ENCODE measurements at places on chromosomes 5 and 9.

DNA sequence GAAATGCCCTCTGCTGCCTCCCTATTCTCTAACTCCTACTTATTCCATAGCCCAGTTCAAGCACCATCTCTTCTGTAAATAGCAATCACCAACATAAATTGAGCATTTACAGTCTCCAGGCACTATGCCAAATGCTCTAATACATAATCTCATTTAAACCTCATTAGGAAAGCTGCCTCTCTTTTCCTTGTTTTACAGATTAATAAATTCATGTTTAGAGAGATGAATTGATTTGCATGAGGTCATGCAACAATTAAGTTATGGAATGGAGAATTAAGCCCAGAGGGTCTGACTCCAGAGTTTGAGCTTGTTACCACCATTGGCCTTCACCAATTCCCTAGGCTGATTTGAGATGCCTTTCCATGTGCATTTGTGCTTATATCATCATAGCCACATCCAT is 23.4 kb upstream of the RFX3 start:
- DNase-seq, result no peak

DNA sequence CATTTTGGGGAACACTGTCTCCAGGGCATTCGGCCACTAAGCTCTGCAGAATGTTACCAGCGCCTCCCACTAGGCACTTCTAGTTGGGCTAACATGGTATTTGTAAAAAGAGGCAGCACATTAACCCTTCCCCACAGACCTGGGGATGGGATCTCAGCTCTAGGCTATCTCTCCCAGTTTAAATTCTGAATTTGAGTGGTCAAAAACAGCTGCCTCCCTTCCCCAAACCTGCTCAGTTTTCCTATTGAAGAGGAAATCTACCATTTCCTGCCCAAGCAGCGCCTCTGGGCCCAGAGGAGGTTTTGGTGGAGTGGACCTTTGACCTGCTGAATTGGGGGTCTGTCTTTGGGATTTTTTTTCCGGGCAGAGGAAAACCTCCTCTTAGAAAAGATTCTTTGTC is 53.2 kb downstream of the ENC1 start:
- no peak for DNase-seq

DNA sequence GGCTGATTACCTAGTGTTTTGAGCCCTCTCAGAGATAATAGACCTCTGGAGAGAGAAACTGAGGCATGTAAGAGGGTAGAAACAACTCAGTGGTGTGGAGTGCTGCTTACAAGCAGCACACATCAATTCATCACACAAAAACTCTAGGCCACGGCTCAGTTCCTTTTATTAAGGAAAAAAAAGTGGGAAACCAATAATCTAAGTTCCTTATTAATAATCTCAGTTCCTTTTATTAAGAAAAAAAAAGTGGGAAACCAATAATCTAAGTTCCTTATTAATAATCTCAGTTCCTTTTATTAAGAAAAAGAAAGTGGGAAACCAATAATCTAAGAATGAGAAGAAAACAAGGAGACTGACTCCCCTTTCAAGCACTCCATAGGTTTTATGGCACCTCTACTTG is 28.0 kb downstream of the TXNDC8 start:
- no peak for DNase-seq

GRCh38 chr5:21919414-21920022 is 933.6 kb downstream of the CDH12 start:
- peak; percentile 25 for DNase-seq

- no peak for DNase-seq
Observed at GRCh38 chr5:116747881-116748280, 173.3 kb upstream of the SEMA6A start.

DNA sequence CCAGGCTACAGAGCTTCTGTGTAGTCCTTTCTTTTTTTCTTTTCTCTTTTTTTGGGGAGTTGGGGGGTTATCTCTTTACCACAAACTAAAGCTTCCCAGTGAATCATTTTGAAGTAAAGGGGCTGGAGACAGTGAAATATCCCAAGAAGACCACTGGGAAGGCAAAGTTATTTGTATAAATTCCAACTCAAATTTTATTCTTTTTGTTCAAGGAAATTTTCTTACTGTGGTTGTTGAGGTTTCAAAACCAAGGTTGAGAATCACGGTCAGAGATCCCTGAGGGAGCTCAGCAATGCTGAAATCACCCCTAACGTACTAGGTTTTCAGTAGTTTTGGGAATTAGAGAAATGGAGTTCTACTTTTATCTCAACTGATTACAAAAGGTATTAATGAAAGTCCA is 175.7 kb downstream of the ARHGEF28 start:
- DNase-seq, result no peak

DNA sequence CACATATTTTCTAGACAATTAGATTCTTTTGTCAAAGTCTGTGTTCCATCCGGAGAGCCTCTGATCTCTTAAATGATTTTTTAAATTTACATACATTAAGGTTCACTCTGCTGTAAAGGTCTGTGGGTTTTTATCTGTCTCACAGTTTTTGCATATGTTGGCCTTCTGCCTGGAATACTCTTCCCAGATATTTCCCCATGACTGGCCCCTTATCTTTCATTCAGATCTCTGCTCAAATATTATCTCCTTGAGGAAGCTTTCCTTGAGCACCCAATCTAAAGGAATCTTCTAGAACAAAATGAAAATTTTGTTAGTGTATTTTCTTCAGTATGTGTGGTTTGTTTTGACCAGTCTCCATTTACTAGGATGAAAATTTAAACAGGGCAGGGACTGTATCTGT is 26.3 kb downstream of the FAF2 start:
- DNase-seq, result no peak

GRCh38 chr5:144169904-144170275 is 569 bp downstream of the YIPF5 start:
- DNase-seq, result no peak

- no peak for DNase-seq
Observed at GRCh38 chr5:99116526-99116925, 187.7 kb upstream of the CHD1 start.

- peak; percentile 89 for DNase-seq
Observed at GRCh38 chr9:14314424-14314928, 535 bp upstream of the NFIB start.

DNA sequence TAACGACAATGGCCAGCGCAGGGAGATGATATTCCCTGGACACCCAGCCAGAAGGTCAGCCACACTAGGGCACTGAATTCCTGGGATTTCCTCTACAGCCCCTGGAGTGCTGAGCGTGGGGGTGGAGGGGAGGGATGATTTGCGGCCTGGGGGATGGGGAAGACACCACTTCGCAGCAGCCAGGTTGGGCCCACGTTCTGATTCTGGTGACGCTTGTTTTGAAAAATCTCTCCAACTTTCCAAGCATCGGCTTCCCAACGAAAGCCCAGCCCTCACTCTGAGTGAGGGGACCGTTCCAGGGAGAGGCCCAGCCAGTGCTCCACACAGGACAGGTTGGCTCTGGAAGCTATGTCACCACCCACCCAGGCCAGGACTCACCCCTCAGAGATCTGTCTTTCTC is 5.4 kb downstream of the GFPT2 start:
- no peak for DNase-seq

- no peak for DNase-seq
Observed at GRCh38 chr9:37936965-37937364, 33.0 kb upstream of the SLC25A51 start.

DNA sequence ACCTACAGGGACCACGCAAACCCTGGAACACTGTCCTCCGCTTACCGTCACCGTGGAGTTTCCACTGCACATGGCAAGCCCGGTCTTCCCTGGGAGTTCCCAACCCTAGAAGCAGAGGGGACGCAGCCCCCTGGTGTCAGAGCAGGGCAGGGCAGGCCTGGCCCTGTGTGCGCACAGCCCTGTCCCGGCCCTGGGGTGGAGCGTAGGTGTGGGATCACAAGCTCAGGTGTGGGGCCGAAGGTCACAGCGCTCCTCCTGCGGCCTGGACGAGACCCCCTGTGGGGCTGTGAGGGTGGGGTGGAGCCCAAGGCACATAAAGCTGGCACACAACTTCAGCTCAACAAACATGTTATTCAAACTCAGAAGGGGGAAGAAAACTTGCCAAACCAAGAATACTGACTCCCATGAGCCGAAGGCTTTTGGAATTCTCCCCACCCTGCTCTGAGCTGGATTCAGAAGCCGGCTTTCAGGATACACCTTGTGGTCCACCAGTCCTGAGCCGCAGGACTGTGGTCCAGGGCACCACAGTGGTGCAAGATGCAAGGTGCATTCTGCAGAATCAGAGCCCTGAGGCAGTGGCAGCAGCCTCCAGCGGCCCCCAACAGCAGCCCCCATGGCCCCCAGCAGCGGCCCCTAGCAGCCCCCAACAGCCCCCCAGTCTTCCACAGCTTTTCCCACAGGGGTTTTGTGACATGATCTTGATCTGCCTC is 11.8 kb upstream of the EXOC3 start:
- DNase-seq, result peak; percentile 18

GRCh38 chr5:89471541-89471940 is 588.6 kb upstream of the MEF2C start:
- DNase-seq, result no peak

GRCh38 chr9:37031902-37032301 is 2.2 kb downstream of the PAX5 start:
- DNase-seq, result no peak

DNA sequence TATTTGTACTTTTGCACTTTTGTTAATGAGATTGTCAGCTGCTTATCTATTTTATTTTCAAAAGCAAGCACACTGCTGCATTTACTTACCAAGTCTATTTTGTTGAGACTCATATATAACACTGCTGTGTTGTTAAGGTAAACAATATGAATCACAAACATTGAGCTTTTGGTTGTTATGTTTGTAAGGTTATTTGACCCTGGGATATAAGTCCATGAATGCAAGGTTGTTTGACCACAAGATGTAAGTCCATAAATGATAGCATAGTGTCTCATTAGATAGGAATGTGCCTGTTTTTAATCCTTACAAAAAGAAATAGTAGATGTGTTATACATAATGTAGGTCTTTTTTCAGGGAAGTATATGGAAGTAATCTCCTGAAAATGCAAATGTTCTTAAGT is 845.9 kb downstream of the CDH9 start:
- no peak for DNase-seq

- DNase-seq, result no peak
Observed at GRCh38 chr9:109181284-109181683, 14.2 kb upstream of the FRRS1L start.

GRCh38 chr5:3828761-3829160 is 233.1 kb downstream of the IRX1 start:
- no peak for DNase-seq

DNA sequence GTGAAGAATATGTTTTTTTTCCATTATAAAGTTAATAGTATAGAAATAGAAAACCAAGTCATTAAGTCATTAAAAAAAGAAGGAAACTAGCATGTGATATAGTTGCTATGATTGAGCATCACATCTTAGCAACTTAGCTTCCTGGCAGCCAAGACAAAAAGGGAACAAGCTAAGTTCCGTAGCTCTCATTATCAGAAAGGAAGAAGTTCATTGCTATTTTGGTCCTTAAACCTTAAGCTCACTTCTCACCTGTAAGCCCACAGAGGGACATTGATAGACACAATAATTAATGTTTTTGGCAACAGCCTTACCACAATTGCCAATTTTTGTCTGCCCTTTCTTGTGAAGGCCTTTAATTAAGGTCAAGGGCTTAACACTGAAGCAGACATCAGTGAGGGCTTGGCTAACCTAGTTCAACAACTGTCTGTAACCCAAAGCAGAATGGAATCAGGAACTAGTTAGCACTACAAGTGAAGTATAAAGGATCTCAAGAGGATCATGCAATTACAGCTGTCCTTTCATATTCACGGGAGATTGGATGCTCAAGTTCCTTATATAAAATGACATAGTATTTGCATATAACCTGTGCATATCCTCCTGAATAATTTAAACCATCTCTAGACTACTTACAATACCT is 24.0 kb upstream of the KLF4 start:
- DNase-seq, result no peak

DNA sequence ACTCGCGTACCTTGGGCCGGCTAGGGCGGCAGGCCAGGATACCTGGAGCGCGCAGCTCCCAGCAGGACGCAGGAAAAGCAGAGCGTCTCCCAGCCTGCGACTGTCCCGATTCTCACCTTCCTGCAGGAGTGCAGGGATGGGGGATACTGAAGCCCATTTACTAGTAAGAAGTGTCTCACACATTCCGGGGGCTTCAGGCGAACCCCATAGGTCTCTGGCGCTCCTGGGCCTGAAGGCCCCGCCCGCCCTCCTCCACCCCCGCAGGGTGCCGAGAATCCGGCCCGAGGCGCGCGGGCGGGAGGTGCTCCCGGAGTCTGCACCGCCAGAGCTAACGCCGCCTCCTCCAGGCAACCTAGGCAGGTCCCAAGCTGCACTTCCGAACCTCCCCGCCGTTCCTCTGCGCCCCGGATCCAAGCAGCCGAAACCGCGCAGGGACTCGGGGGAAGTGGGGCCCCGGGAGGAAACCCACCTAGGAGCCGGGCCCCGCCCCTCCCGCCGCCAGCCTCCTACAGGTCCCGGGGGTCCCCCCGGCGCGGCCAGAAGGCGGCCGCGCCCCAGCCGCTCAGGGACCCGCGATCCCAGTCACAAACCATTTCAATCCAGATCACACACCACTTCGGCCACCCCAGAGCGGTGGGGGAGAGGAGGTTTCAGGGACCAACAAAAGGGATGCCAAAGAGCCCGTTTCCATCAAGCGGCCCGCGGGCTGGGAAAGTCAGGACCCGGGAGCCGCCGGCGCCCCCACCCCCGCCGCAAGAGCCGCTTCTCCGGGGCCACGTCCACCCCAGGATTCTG is 1.2 kb downstream of the ROR2 start:
- DNase-seq, result peak; percentile 73

DNA sequence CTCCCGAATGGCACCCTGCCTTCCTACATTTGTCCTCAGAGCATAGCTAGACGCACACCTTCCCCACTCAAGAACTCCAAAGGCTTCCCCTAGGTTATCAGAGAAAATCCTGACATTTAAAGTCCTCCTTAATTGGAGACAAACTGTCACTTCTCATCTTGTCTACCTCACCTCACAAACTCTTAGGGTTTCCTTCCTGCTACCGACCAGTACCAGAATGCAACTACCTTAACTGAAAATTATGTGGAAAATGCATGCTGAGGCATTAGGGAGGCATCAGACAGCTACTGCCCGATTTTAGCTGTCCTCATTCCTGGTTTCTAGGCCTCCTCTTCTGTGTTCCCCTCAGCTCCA is 17.9 kb upstream of the TNIP1 start:
- DNase-seq, result no peak

DNA sequence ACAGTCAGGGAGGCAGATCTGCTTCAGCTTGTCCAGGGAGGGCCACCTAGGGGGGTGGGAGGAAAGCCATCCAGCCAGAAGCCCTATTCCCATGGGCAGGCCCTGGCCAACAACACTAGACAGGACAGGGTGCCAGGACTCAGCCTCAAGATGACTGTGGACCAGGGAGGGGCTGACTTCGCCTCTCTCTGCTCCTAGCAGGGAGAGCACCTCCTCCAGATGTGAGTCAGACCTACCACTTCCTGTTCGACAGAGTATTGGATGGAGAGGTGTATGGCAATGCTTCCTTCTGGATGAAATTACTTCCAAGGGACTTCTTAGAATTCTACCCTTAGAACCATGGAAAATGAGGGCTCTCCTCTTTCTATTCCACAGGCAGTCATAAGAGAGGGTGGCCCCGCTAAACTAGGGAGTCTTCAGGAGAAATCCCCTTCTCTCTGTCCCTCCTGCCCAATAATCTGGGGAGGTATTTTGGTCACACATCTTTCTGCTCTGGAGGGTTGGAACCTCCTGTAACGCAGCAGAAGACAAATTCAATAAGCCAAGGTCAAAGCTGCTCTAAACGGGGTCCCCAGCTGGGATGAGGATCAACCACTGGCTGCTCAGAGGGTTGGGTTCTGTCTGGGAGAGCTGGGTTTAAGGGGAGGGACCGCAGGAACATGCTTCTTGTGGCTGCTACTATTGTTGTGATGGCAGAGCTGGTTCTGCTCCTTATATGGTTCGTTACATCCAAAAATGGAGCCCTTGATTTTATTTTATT is 23.2 kb upstream of the RCL1 start:
- DNase-seq, result no peak

- DNase-seq, result no peak
Observed at GRCh38 chr5:110917161-110917875, 154.2 kb upstream of the TSLP start.

Measured in NCI-H774 (cell line).